ENCODE measurements at places on chromosomes 1 and 21.

DNA sequence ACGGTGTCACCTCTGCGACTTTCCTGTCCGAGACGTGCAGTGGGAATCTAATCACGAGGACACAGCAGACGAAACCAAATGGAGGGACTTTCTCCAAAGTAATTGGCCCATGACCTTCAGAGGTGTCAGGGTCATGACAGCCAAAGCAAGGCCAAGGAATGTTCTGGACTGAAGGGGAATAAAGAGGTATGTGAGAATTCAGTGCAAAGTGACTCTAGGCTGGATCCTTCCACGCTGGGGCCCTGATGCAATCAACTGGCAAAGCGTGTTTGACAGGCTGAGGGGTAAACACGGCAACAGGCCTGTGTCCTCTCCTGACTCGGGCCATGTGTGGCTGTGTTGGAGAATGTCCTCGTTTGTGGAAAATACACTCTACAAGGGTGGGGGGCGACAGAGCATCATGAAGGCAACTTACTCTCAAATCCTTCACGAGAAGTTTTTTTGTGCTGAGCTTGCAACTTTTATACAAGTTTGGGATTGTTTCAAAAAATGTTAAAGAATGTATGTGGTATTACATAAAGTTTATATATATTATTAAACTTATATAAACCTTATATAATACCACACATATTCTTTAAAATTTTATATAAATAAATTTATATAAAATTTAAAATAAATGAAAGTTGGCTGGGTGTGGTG, 1.7 kb downstream of the CFAP74 start:
- DNase-seq, result no peak

DNA sequence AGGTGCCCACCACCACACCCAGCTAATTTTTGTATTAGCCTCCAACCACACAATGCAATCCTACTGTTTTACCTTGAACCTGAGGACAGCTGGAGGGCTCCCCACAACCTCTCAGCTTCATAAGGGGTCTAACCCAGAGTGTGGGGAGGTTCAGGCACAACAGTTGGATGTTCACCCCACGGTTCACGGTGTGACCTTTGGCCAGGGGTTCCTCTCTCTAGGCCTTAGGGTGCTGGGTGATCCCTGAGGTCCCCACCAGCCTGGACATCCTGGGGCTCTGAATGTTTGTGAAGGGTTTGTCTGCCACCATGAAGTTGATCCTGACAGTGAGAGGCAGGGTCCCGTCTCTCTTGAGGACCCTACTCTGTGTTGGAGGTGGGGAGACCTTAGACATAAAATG, 3.9 kb downstream of the ACOT11 start:
- DNase-seq, result no peak

- DNase-seq, result no peak
Measured at GRCh38 chr1:209059981-209060380, 523.5 kb upstream of the CAMK1G start.

DNA sequence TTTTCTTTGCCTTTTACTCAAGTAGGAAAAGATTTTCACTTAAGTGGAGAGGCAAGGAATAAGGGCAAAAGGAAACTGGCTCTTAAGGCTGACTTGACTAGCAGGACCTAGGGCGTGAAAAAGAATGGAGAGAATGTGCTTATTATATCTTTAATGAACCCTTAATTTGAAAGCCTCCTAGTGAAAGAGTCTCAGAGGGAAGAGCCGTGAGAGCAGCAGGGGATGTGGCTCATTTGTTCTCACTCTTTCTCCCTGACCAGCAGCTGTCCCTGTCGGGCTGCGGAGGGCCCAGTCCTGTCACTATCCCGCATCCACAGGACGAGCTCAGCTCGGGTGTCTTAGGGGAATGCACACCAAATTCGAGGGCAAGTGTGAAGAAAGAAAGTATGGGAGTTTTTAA, 180.1 kb downstream of the EDEM3 start:
- no peak for DNase-seq

- no peak for DNase-seq
Measured at GRCh38 chr1:69441496-69441895, 126.2 kb upstream of the LRRC7 start.

DNA sequence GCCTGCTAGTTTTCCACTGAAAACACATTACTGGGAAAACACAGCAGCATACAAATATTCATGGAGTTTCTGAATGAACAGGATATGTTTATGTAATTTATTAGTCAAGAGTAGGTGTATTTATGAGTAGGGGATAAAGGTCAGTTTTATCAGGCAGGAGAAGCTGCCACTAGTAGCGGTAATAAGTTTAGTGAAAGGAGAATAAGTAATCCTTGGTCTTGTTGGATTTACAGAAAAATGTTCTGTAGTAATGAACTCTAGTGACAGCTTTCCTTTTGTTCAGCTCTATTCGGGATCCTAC, 1.2 kb downstream of the MAST2 start:
- no peak for DNase-seq

DNA sequence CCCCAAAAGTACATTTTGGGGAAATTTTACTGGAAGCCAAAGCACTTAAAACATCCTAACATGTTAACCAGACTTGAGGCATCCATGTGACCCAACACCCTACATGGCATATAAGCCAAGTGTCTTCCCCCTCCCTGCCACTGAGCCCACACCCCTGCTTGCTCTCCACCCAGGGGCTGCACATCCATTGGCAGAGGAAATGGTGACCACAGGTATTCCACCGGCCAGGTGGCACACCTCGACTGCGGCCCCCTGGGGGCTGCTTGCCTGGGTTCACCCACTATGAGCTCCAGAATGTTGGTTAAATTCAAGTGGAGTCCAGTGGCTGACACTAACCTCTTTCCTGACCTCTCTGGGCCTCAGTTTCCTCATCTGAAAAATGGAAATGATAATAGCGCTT, 64.4 kb upstream of the FAM20B start:
- no peak for DNase-seq

GRCh38 chr21:42570841-42571387, 57.3 kb downstream of the SLC37A1 start:
- DNase-seq, result no peak

GRCh38 chr1:112083487-112083886, 94.0 kb upstream of the KCND3 start:
- peak; percentile 4 for DNase-seq

GRCh38 chr1:101745551-101746270, 251.0 kb downstream of the OLFM3 start:
- no peak for DNase-seq

- DNase-seq, result peak; percentile 71
Measured at GRCh38 chr1:215114154-215114933, 31.8 kb downstream of the KCNK2 start.

DNA sequence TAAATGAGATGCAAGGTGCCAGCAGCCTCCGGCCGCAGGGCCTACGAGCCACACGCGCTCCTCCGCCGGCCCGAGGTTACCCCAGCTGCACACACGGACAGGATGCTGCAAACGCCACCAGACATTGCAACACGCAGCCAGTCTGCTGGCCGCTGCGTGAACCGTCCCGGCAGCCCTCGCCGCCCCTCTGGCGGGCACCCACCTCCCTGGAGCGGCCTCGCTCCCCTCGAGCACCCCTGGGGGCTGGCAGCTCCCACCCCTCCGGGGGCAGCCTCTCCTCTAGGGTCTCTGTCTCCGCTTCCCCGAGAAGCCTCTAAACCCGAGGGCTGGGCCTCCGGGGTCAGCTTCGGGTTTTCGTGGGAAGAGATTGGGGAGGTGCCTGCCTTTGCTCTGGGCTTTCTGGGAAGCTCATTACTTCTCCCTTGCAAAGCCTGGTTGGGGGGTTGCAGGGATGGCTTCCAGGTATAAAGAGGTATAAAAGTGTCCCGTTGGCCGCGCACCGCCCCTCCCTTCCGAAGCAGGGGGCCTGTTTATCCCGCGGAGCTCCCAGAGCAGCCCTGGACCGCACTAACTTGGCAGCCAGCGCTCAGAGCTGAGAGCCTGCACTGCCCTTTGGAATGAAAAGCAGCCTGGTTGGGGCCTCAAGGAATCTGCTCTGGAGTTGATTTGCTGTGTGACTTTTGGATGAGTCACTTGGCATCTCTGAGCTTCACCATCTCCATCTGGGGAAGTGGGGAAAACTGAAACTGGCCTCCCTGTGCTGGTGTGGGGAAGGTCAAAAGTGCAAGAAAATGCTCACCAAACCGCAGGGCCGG, 21.8 kb downstream of the DHRS3 start:
- DNase-seq, result peak; percentile 99

DNA sequence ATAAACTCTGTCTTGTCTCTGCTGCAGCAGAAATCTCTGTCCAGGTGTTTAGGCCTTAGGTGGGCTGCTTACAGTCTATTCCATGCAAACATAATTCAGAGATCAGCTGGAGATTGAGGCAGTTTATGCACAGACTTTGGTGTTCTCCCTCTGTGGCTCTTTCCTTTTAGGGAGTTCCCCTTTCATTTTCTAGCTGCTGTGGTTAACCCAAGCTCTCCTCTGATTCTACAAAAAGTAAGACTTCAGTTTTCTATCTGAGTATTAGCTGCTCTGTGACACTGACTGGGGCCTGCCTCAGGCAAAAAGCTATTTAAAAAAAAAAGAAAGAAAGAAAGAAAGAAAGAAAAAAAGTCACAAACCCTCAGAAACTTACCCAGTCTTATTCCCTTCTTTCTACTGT, 211.1 kb downstream of the CAMTA1 start:
- DNase-seq, result no peak

- DNase-seq, result no peak
Measured at GRCh38 chr1:31426249-31426922, 13.4 kb downstream of the SERINC2 start.

- DNase-seq, result no peak
Measured at GRCh38 chr1:31593770-31594632, 17.7 kb downstream of the TINAGL1 start.

DNA sequence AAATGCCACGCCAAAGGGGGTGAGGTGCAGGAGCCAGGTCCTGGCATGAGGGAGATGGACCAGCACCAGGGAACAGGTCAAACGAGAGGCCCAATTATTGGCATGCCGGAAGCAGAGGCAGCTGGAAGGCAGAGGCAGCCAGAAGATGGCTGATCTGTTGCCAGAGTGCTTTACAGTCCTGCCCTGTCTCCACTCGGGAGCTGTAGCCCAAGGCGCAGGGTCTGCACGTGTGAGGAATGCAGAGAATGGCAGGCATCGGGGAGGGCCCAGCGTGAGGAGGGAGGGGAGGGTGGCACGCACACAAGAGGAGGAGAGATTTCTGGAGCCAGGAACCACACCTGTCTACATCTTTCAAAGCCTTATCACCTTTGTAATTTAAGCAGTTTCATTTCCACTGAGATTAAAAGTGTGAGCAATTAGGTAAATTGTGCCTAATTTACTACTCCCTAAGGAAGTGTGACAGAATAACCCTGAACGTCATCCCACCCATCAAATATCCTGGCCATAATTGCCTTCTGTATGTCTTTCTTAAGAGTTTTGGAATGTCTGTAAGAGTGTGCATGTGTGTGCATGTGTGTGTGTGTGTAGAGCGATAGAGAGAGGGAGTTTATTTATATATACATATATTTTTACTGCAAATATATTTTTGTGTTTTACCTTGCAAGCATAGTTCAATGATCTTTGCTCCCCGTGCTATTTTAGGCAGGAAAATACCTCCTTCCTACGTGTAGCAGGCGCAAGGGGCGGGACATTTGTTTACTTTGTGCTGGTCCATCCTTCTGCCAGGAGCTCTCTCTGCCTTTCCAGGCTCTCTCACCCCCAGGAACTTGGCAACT, 125.5 kb upstream of the SERBP1 start:
- DNase-seq, result no peak

- DNase-seq, result no peak
Measured at GRCh38 chr1:153991151-153991630, 629 bp downstream of the RPS27 start.

DNA sequence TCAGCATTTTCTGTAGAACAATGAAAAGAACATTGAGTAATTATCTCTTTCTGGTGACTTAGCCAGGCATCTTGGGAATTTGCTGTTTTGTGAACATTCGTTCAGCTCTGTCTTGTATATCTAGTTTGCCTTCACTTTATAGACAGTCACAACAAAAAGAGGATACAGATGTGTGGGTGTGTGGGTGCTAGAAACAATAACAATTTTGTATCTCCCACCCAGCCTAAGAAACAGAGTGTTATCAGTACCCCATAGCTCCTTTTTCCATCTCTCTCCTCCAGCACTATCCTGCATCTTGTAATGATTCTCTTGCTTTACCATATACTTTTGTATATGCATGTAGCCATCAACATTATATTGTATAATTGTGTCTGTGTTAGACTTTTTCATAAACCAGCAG, 33.0 kb downstream of the AK4 start:
- DNase-seq, result no peak

DNA sequence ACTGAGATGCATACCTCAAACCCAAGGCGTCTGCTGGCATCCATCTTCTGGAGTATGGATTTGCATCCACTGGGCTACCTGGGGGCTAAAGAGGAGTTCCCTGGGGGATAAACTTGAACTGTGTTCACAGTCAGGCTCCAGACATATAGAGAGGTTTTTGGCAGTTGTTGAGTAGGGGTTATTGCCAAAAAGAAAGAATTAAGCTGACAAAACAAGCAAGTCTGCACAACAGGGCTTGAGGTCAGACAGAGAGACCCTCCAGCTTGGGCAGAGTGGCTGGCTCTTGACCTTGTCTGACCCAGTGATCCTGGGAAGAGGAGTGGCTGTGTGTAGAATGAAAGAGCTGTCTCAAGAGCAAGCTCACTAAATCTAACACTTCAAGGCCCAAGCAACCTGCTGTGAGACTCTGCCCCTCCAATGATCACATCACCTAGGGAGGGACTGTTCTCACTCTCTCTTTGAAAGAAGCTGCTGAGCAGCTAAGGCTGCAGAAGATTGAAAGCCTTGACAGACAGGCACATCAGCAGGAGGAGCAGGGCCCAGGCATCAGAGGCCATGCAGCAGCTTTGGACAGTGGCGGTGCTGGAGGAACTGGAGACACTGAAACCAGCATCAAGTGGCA, 61.5 kb downstream of the SYT2 start:
- no peak for DNase-seq

- DNase-seq, result peak; percentile 29
Measured at GRCh38 chr1:178465011-178465410, 31.8 kb downstream of the CLEC20A start.

- peak; percentile 66 for DNase-seq
Measured at GRCh38 chr1:30888391-30888790, 20.2 kb downstream of the SDC3 start.

GRCh38 chr1:90614872-90615271, 102.2 kb downstream of the BARHL2 start:
- no peak for DNase-seq

- no peak for DNase-seq
Measured at GRCh38 chr1:182259229-182259872, 132.2 kb downstream of the GLUL start.

DNA sequence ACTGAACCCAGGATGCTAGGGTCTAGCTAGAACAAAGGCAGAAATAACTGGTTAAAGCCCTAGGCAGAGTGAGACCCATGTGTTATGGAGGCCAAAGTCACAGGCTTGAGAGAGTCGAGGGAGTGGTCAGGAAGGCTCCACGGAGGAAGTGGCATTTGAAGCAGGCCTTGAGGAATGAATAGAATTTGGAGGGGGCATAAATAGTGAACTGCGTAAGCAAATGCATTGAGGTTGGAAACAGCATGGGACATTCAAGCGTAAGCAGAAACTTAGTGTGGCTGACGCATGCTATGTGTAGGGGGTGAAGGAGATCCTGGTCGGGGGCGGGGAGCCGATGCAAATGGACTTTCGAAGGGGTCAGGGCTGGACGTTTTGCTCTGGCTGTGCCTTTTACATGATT, 11.5 kb downstream of the AZIN2 start:
- peak; percentile 61 for DNase-seq

GRCh38 chr1:92065042-92065441, 10.2 kb downstream of the SETSIP start:
- no peak for DNase-seq

All from brain microvascular endothelial cell (primary cell).